Spinal cord (tissue), 10 donors: ENCODE measurements at places on chromosomes 6 and 20. TPM values are rescaled to one million over a fixed set of nuclear protein-coding genes. Genes with fewer than 3 reads are reported as not detected.

DNA sequence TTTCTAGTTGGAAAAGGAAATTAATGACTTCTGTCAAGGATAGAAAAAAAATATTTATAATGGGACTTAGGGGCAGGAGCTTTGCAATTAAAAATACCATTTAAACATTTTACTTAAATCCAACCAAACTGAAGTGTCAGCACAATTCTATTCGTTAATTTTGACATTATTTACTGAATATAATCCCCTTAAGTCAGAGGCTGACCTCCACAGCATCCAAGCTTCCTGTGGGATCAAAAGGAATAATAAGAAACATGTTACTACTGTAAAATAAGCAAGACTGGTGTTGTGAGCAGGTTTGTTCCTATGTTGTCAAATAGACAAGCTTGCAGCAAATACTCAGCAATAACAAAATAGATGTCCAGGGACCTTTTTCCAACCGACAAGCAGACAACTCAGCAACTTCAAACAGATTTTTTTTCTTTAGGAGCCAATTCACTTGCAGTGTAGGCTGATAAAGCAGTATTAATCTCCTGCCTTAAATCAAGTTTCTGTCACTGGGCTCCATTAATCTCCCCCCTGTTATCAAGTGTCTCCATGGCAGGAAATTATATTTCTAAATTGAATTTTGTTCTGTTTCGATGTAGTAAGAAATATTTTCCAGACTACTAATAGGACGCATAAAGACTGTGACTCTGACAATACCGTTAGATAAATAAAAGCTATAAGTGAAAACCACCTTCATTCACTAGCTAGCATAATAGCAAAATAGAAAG lies 157.4 kb downstream of the HACE1 start:
- H3K36me3 ChIP-seq = no peaks in the 10 kb centered on the region
- no peak overlapping the region for H3K4me3 ChIP-seq
- no peak for DNase-seq

DNA sequence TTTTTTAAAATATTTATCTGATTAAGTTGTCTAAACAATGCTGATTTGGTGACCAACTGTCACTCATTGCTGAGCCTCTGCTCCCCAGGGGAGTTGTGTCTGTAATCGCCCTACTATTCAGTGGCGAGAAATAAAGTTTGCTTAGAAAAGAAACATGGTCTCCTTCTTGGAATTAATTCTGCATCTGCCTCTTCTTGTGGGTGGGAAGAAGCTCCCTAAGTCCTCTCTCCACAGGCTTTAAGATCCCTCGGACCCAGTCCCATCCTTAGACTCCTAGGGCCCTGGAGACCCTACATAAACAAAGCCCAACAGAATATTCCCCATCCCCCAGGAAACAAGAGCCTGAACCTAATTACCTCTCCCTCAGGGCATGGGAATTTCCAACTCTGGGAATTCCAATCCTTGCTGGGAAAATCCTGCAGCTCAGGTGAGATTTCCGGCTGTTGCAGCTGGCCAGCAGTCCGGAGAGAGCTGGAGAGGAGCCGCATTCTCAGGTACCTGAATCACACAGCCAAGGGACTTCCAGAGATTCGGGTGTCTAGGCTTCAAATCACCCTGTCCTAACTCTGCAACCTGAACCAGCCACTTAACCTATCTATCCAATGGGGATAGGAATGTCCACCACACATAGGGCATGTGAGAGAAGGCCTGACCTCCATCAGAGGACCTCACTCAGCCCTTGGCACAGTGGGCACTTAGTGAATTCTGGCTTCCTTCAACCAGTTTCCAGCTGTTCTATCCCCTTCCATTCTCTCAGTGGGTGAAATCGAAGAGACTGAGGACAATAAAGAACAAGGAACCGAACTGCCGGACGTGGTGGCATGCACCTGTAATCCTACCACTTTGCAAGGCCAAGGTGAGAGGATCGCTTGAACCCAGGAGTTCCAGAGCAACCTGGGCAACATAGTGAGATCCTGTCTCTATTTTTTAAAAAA lies 3.1 kb downstream of the TNF start:
- peaks cover 22% of the 10 kb centered on the region for H3K4me1 ChIP-seq
- H3K27me3 ChIP-seq = peaks cover 2% of the 10 kb centered on the region
- H3K27ac ChIP-seq = no peak overlapping the region
- H3K36me3 ChIP-seq = no peaks in the 10 kb centered on the region
- no peak for DNase-seq

The LY6G6D gene
- total RNA-seq = 1.1 TPM

DNA sequence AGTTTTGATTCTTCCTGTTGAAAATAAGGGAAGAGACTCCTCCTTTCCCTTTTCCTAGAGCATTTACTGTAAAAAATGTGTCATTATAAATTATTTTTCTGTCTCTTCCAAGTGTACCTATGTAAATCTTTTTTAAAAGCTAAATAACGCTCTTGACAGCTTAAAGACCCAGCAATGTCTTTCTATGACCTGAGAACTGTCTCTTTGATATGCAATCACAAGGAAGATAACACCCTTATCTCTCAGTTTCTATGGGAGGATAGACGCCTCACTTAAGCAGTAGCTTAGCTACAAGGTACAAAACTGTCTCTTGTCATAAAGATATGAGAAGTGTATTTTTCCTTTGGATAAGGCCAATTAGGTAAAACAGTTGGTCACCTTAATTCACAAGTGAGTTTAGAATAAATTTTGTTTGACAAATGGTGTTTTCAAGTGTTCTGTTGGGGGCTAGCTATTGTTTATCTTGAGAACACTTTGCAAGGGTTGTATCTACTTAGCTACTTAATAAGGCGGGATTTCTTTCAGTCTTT lies 980.6 kb upstream of the EYS start:
- DNase-seq = no peak
- H3K36me3 ChIP-seq = no peaks in the 10 kb centered on the region
- H3K27me3 ChIP-seq = no peaks in the 10 kb centered on the region
- H3K4me1 ChIP-seq = no peaks in the 10 kb centered on the region
- H3K27ac ChIP-seq = no peak overlapping the region

The NNAT gene
- total RNA-seq = 220 TPM

The TSPO2 gene
- total RNA-seq = 0.66 TPM

The LHFPL5 gene
- total RNA-seq = 0.79 TPM

The UBE2C gene
- 7.1 TPM for total RNA-seq

The PFDN6 gene
- total RNA-seq = 54.4 TPM

DNA sequence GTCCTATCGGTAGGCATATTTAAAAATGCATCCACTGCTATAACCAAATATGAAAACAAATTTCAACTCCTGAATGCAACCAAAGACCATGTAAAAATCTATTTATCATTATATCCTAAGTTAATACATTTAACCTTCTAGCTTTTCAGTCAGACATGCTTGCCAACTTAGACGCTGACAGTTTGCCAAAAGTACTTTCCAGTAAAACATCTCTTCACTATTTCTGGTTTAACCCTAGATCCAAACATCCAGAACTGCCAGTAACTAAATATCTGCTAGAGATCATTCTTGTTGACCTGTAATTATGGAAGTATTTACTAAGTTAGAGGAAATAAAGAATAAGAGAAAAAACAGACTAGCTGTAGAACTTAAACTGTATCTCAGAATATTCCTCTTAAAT lies 210.2 kb upstream of the THEMIS start:
- no peaks in the 10 kb centered on the region for H3K27me3 ChIP-seq
- H3K4me1 ChIP-seq = no peaks in the 10 kb centered on the region
- H3K36me3 ChIP-seq = no peaks in the 10 kb centered on the region
- no peak overlapping the region for H3K4me3 ChIP-seq
- peak; percentile 20 for DNase-seq

GRCh38 chr6:139584599-139584998 lies 210.2 kb upstream of the CITED2 start:
- H3K4me1 ChIP-seq = no peaks in the 10 kb centered on the region
- no peak for DNase-seq
- no peak overlapping the region for H3K4me3 ChIP-seq
- no peaks in the 10 kb centered on the region for H3K36me3 ChIP-seq
- no peaks in the 10 kb centered on the region for H3K27me3 ChIP-seq

DNA sequence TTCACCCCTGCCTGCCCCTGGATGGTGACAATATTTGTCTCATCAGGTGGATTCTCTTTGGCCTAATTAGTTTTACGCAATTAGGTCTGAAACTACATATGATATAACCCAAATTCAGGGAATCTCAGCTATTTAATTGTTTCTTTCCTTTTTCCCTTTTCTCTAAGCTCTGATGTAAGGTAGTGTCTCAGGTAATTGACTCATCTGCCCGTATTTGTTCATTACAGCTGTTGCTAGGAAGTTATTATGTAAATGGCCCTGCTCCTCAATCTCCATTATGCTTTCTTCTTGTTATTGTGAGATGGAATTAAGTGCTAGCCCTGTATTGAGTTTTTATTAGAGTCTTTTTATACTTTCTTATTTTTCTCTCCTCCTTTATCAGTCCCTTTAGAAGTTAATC lies 378.2 kb upstream of the ARID1B start:
- H3K4me1 ChIP-seq = peaks cover 7% of the 10 kb centered on the region
- H3K36me3 ChIP-seq = no peaks in the 10 kb centered on the region
- H3K27me3 ChIP-seq = peaks cover 9% of the 10 kb centered on the region
- H3K4me3 ChIP-seq = no peak overlapping the region
- no peak for DNase-seq

The ETV7 gene
- 0.61 TPM for total RNA-seq

- H3K27ac ChIP-seq = no peak overlapping the region
- H3K4me1 ChIP-seq = peaks cover 12% of the 10 kb centered on the region
- no peak overlapping the region for H3K4me3 ChIP-seq
- H3K36me3 ChIP-seq = no peaks in the 10 kb centered on the region
- DNase-seq = no peak
- no peaks in the 10 kb centered on the region for H3K27me3 ChIP-seq
Measured at GRCh38 chr6:117550618-117551242, 51.6 kb downstream of the GOPC start.

The DDO gene
- total RNA-seq = 0.79 TPM

The GPLD1 gene
- 13.1 TPM for total RNA-seq

DNA sequence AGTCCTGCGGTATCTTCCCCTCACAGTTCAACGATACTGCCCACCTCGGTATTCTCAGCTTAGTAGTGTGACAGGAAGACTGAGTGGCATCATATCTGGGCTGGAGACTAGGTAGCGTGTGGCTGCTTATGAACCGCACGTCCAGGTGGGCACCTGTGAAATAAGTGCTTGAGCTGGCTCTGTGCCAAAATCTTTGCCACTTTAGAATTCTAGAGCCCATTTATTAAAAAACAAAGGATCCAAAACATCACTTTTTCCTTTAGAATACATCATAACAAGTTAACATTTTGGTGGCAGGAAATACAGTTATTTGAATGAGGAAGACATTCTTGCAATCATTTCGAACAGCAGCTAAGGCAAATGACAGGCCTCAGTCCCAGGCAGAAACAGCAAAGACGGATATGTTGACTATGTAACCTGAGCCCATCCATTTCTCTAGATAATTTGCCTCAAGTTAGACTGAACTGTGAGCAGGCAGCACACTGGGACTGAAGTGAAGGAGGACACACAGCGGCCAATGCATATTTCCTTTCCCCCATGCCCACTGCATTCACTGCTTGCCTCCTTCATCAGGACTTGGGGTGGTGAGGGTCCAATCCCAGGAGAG lies 136.6 kb downstream of the GMDS start:
- H3K4me3 ChIP-seq = no peak overlapping the region
- DNase-seq = no peak
- H3K4me1 ChIP-seq = no peaks in the 10 kb centered on the region
- H3K36me3 ChIP-seq = no peaks in the 10 kb centered on the region

The DLK2 gene
- 3.5 TPM for total RNA-seq

DNA sequence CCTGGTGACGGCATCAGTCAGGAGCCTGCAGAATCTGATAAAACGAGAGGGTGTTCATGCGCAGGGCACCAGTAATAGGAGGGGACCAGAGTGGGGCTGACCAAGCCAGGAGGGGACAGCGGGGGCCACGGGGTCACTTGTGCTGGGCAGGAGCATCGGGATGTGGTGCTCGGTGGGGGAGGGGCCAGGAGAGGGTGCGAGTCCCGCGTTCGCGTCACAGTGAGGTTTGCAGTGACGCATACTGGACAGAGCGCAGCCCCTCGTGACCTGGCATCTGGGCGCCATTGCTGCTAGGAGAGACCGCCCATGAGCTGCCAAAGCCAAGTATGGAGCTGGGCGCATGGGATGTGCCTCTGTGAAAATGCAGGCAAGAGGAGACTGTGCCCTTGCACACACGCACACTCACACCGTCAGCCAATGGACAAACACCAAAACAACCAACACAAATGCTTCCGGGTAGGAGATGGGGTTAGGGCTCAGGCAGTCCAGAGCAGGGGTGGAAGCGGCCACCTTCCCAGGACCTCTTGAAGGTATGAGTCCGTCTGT lies 13.9 kb upstream of the MTG2 start:
- H3K27me3 ChIP-seq = no peaks in the 10 kb centered on the region
- DNase-seq = no peak
- peaks cover 87% of the 10 kb centered on the region for H3K36me3 ChIP-seq
- H3K4me3 ChIP-seq = no peak overlapping the region

The KCNB1 gene
- total RNA-seq = 46.7 TPM

GRCh38 chr6:47170617-47170947 lies 128.4 kb upstream of the ADGRF1 start:
- no peak overlapping the region for H3K4me3 ChIP-seq
- H3K36me3 ChIP-seq = no peaks in the 10 kb centered on the region
- no peaks in the 10 kb centered on the region for H3K4me1 ChIP-seq
- no peaks in the 10 kb centered on the region for H3K27me3 ChIP-seq

DNA sequence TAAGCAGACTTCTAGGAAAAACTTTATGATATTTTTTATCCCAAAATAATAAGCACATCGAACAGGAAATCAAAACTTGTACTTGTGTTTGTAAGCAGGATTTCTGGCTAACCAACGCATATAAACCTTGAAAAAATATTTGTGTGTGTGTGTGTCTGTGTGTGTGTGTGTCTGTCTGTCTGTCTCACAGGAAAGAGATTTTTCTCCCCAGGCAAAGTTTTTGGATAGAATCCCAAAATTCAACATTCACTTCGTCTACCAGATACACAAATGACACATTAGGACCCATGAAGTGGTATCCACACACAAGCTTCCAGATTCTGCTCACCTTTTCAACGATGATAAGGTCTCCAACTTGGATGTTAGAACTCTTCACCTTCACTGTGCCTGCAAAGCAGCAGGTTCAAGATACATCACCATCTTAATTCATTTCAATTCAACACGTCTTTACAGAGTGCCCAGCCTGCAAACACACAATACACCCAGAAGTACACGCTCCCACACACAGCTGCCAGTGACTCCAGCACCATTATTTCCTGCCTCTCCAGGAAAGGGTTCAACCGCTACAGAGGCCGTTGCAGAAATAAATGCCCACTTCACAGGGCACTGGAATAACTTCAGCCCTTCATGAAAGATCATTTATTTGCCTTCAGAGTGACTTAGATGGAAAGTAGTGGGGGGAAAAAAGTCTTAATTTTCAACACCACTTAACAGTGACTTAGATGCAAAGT lies 70.9 kb downstream of the ATP9A start:
- peaks cover 17% of the 10 kb centered on the region for H3K36me3 ChIP-seq
- no peak overlapping the region for H3K4me3 ChIP-seq
- H3K27me3 ChIP-seq = no peaks in the 10 kb centered on the region
- DNase-seq = no peak
- H3K4me1 ChIP-seq = peaks cover 19% of the 10 kb centered on the region

The CLDN20 gene
- not detected for total RNA-seq

- peaks cover 18% of the 10 kb centered on the region for H3K4me1 ChIP-seq
- no peak for DNase-seq
- peaks cover 9% of the 10 kb centered on the region for H3K36me3 ChIP-seq
- H3K4me3 ChIP-seq = peak overlapping the region; percentile 68
Measured at GRCh38 chr6:3849681-3850450, 693 bp downstream of the FAM50B start.

- peaks cover 4% of the 10 kb centered on the region for H3K36me3 ChIP-seq
- DNase-seq = no peak
- H3K4me3 ChIP-seq = no peak overlapping the region
- no peaks in the 10 kb centered on the region for H3K4me1 ChIP-seq
Measured at GRCh38 chr6:117564681-117565080, 37.6 kb downstream of the GOPC start.
